ENCODE measurements at places on chromosomes 1 and 21.

DNA sequence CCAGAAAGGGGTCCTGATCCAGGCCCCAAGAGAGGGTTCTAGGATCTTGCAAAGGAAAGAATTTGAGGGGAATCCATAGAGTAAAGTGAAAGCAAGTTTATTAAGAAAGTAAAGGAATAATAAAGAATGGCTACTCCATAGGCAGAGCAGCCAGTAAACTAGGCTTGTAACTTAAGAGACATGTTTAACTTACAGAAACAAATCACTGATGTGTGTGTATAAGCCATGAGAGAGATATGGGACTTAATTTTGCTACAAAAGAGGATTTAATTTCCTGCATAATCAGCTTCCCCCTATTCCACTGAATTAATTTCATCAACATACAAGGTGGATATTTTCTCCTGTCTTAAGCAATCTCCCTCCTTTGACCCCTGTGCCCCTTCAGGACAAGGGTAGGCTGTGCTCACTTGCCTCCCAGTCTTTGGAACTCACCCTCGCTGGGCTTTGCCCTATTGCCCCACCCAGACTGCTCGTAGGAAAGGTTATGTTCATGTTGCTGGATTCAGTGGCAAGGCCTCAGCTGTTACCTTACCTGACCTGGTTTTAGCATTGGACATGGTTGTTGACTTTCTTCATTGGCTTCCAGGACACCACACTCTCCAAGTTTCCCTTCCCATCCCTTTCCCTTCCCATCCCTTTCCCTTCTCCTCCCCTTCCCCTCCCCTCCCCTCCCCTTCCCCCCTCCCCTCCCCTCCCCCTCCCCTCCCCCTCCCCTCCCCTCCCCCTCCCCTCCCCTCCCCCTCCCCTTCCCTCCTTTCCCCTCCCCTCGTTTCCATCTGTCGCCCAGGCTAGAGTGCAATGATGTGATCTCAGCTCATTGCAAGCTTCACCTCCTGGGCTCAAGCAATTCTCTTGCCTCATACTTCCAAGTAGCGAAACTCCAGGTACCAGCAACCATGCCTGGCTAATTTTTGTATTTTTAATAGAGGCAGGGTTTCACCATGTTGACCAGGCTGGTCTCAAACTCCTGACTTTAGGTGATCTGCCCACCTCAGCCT lies 44.6 kb downstream of the TBCE start:
- no peak for DNase-seq

DNA sequence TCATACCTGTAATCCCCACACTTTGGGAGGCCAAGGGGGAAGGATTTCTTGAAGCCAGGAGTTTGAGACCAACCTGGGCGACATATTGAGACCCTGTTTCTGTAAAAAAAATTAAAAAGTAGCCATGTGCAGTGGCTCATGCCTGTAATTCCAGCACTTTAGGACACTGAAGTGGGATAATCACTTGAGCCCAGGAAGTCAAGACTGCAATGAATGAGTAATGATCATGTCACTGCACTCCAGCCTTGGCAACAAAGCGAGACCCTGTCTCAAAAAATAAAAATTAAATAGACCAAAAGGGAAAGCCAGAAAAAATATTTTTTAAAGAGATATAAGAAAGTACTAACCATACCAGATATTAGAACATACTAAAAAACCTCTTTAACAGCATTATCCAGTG lies 44.7 kb upstream of the LYPLAL1 start:
- no peak for DNase-seq

GRCh38 chr1:227546059-227546458 lies 17.3 kb upstream of the ZNF678 start:
- no peak for DNase-seq

GRCh38 chr1:208614610-208615009 lies 370.4 kb upstream of the PLXNA2 start:
- DNase-seq, result no peak

DNA sequence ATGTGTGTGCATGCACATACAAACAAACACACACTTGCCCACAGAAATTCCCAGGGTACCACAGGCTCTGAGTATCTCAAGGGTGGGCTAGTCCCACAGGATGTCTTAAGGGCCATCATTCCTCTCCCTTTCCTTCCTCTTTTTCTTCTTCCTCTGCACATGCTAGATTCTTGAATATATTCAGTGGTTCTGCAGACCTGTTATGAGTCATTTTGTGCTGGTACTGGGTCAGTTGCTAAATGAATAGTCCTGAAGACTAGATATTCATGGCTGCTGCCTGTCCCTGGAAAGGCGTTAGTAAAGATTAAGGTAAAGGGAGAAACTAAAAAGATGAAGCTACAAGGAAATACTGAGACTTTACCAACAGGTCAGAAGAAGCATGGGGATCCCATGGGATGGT lies 256.7 kb upstream of the KIAA0040 start:
- no peak for DNase-seq

DNA sequence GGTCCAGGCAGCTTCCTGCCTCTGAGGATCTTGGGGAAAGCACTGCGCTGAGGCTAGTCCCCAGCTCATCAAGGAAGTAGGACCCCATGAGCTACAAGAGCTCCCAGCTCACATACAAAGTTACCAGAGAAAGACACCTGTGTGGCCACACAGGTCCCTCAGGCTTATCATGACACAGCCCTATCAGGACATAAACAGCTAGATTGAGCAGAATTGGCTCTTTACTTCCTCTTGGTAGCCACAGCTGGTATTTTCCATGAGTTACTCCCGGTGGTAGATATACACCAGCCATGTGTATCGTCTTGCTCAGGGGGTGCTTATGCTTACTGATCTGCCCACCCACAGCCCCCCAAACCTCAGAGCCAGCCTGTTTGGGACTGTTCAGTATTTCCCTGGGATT lies 1.2 kb downstream of the LENEP start:
- no peak for DNase-seq

- no peak for DNase-seq
These were observed 131.6 kb upstream of the ETV3 start for GRCh38 chr1:157269656-157270375.

- no peak for DNase-seq
These were observed 49.6 kb upstream of the DAB1 start for GRCh38 chr1:57473448-57473847.

DNA sequence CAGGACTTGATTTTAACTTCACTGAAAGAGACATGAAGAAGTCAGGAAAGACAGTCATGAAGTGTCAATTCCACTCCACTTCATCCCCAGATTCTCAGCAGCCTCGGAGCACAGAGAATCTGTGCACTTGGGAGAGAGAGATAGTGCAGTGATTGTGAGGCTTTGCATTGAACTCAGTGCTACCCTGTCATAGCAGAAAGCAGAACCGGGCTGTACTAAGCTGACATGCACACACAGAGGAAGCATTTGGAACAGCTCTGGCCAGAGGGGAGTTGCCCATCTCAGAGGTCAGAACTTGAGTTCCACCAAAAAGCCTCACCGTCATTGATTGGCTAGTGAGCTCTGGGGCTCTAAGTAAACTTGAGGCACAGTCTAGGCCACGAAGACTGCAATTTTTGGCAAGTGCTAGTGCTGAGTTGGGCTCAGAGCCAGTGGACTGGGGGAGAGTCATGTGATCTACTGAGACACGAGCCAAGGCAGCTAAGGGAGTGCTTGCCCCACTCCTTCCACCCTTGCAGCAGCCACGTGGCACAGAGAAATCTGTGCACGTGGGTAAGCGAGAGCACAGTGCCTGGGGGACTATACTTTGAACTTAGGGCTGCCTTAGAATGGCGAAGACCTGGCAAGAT lies 810.2 kb upstream of the ADAMTS5 start:
- no peak for DNase-seq

GRCh38 chr21:38171723-38172344 lies 85.0 kb upstream of the KCNJ15 start:
- DNase-seq, result no peak

DNA sequence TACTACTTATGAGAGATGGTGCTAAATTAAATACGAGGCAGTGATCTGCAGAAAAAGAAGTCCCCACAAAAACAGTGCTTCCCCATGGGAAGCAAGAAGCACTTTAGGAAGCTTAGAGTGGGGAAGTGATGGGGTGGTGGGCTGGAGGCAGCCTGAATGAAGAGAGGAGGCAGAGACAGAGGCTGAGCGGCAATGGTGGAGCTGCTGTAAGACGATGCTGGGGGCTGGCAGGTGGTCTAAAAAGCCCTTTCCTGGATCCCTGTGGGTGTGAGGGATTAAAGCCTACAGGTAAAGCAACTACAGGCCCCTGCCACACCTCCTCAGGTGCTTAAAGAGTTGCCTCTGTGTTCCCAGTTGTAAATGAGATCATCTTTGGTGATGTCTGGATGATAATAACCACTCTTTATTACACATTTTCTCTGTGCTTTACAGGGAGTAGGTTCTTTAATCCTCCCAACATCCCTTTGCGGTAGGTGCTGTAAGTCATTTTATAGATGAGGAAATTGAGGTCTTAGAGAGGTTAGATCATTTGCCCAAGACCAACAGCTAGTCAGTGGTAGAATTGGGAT lies 39.2 kb downstream of the CNN3 start:
- no peak for DNase-seq

DNA sequence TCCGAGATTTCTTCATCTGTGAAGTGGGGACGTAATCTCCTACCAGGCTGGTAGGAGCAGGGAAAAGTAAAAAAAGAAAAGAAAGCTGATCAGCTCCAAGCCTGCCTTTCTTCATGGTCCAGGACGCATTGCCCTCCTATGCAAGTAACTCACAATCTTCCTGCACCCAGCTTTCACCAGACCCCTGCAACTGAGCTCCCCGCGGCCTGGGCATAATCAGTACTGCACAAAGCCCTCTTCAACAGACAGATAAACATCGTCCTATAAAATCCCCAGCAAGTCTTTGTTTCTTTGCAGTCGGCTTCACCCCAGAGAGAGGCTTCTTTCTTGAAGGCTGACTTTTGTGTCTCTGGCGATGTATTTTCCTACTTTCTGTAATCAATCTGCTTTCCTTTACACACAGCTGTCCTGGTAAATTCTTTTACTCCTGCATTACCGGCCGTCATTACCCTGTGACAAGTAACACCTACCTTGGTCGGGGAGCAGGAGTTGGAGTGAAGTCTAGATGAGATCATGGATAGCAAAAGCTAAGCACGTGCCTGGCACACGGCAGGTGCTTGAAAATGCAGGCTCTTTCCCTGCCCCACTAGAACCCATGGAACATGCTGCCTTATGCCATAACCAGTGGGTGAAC lies 8.3 kb downstream of the PADI1 start:
- no peak for DNase-seq

DNA sequence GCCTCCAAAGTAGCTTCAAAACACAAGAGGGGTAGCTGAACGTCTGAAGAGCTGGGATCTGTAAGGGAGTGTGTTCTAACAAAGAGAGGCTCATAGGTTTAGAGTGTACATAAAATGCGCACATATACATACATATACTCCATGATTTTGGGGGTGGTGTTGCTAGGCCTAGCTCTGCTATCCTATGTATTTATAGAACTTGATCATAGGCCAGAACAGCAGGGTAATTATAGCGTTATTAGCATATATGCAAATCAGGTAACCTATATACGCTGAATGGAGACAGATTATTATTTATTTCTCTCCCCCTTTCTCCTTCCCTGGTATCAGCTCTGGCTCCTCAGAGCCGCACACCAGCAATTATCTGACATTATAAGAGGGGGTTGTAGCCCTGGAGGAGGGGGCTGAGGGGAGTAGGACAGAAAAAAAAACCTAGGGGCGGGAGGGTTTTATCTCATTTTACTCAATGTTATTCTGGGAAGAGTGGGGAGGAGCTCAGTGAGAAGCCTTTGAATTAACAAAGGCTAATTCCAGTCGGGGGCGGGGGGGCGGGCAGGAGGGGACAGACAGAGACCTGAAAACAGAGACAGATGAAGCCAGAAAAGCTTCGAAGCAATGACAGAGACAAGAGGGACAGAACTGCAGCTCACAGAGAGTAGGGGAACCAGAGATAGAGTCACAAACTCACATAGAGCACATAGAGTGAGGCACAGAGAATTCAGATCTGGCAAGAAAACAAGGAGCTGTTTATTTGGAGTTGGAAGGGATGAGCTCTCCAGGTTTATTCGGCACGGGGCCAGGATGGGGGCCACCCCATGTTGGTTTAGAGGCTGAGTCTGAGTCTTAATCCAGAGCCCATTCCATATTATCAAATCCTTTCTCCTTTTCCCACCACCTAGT lies 63.0 kb downstream of the RHBG start:
- DNase-seq, result no peak

DNA sequence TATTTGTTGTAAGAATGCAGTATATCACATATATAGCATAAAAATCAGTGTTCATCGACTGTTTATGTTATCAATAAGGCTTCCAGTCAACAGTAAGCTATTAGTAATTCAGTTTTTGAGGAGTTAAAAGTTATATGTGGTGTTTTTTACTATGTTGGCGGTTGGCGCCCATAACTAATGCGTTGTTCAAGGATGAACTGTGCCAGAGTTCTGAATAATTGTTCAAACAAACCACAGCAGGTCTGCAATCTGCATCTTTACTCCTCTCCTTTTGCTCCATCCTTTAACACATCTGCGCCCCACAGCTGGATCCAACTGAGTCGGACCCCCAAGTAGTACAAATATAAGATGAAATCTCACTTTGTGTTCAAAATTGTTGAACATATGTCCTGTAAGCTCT lies 836.1 kb downstream of the LTN1 start:
- no peak for DNase-seq

DNA sequence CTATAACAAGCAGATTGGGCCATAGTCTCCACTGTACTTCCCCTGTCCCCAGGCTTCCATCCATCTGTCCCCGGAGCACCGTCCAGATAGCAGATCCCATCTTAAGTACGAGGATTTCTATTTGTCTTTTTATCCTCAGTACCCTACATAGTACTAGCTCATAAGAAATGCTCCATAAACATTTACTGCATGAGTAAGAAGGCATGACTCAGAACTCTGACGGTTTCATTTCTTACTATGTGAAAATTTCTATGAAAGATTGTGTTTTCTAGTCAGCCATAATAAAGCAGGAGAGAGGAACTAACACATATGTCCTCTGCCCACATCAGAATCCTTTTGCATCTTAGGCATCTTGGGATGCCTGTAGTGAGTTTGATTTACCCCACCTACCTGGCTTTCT lies 49.5 kb downstream of the CHD1L start:
- peak; percentile 7 for DNase-seq

- DNase-seq, result no peak
These were observed 165.3 kb downstream of the COL24A1 start for GRCh38 chr1:85991261-85991660.

DNA sequence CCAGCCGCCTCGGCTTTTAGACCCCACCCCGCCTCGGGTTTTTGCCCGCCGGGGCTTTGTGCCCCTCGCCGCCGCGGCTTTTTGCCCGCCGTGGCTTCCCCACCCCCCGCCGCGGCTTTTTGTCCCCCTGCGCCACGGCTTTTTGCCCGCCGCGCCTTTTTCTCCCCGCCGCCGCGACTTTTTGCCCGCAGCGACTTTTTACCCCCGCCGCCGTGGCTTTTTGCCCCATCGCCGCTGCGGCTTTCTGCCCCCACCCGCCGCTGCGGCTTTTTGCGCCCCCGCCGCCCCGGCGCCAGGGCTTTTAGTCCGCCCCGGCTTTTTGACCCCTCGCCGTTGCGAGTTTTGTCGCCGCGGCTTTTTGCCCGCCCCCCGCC lies 474.4 kb downstream of the FAM72C start:
- no peak for DNase-seq

GRCh38 chr1:35659589-35659988 lies 18.3 kb upstream of the PSMB2 start:
- DNase-seq, result no peak
